RWPE2 (cell line): ENCODE measurements at places on chromosomes 6 and 20.

GRCh38 chr20:13348311-13349234, 127.5 kb downstream of the ISM1 start:
- no peak overlapping the region for H3K4me3 ChIP-seq
- H3K27me3 ChIP-seq = no peaks in the 10 kb centered on the region
- H3K27ac ChIP-seq = no peak overlapping the region
- no peaks in the 10 kb centered on the region for H3K4me1 ChIP-seq

DNA sequence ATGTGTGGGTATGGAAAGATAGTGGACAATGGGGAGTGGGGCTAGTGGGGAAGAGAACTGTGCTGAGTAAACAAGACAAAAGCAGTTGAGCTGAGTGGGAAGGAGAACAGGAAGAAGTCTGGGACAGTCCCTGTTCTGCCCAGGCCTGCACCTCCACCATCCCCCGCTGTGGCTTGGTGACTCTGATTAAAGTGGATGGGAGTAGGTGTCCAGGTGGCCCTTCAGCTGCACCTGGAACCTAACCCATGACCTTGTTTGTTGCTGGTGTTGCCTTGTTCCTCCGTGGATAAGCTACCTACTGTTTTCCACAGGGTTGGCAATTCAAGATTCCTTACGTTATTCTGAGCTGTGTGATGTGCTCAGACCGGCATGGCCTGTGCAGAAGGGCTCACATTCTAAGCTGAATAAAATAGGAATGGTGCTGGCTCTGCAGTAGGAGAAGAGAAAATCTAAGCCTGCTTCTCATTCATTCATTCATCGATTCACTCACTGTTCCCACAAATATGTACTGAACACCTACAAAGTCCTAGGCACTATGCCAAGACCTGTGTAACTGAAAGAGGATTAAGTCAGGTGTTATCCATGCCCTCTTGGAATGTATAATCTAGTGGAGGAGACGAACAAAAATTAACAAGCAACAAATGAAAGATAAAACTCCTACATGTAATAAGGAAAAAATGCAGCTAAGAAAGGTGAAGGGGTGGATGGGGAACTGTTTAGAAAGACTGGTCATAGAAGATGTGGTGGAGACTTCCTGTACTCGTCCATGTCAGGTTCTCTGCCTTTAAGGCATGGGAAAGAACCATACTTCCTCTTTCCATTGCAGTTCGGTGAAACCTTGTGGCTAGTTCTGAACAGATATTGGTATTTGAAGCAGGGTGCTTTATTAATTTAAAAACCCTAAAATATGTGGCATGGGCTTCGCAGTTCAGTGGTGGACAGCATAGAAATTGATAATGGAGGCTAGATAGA, 10.1 kb upstream of the CALHM6 start:
- peak overlapping the region; percentile 32 for H3K27ac ChIP-seq
- DNase-seq = no peak
- H3K27me3 ChIP-seq = no peaks in the 10 kb centered on the region
- H3K4me1 ChIP-seq = peaks cover 31% of the 10 kb centered on the region
- H3K4me3 ChIP-seq = no peak overlapping the region

- H3K4me1 ChIP-seq = no peaks in the 10 kb centered on the region
- no peaks in the 10 kb centered on the region for H3K36me3 ChIP-seq
- no peak overlapping the region for H3K27ac ChIP-seq
- H3K27me3 ChIP-seq = no peaks in the 10 kb centered on the region
- H3K4me3 ChIP-seq = no peak overlapping the region
These were observed 78.5 kb upstream of the AHI1 start for GRCh38 chr6:135576055-135576454.

DNA sequence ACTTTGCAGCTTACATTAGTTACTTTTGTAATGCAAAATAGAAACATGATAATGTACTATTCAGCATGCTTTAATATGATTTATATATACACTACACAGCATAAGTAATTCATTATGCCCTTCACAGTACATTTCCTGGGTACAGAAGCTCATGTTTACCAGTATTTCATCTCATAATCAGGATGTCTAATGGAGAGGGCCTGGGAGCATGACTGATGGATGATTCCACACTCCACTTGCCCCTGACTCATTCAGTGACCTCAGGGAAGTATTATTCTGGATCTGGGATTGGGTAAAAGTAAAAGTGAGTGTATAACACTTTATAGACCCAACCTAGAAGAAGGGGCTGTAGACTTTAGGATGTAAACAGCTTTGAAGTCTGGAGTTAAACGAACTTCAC, 31.4 kb upstream of the BACH2 start:
- no peaks in the 10 kb centered on the region for H3K27me3 ChIP-seq
- no peak overlapping the region for H3K4me3 ChIP-seq
- no peak for DNase-seq
- no peaks in the 10 kb centered on the region for H3K36me3 ChIP-seq

DNA sequence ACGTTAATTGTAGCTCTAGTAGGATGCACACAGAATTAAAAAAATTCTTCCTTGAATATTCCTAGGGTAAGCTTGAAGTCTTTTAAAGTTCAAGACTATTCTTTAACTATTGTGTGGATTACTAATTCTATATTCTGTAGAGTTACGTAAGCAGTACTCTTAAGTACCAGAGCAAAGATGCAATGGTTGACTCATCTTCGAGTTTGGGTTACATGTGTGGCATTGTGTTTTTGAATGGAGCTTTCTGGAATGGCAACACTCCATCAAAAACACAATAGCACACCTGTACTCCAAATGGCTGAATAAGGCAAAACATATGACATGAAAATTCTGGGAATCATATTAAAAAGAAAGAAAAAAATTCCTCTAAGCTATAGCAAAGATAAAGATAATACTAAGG, 33.5 kb upstream of the CEP162 start:
- H3K27ac ChIP-seq = no peak overlapping the region
- no peaks in the 10 kb centered on the region for H3K4me1 ChIP-seq
- DNase-seq = no peak
- H3K27me3 ChIP-seq = peaks cover 9% of the 10 kb centered on the region

GRCh38 chr6:46985943-46986342, 56.2 kb downstream of the ADGRF1 start:
- H3K4me1 ChIP-seq = peaks cover 29% of the 10 kb centered on the region
- no peaks in the 10 kb centered on the region for H3K27me3 ChIP-seq
- peak overlapping the region; percentile 6 for H3K27ac ChIP-seq
- no peak for DNase-seq
- H3K36me3 ChIP-seq = no peaks in the 10 kb centered on the region
- no peak overlapping the region for H3K4me3 ChIP-seq

- H3K27me3 ChIP-seq = peaks cover 8% of the 10 kb centered on the region
- no peaks in the 10 kb centered on the region for H3K4me1 ChIP-seq
- DNase-seq = no peak
- no peaks in the 10 kb centered on the region for H3K36me3 ChIP-seq
- H3K27ac ChIP-seq = no peak overlapping the region
These were observed 127.4 kb upstream of the MAP3K7 start for GRCh38 chr6:90714319-90714718.
